ENCODE measurements at places on chromosomes 6 and 20.

GRCh38 chr20:23409800-23410199 lies 11.5 kb downstream of the NAPB start:
- no peak for DNase-seq

- peak; percentile 42 for DNase-seq
These were observed 21.3 kb upstream of the HFE start for GRCh38 chr6:26065952-26066380.

DNA sequence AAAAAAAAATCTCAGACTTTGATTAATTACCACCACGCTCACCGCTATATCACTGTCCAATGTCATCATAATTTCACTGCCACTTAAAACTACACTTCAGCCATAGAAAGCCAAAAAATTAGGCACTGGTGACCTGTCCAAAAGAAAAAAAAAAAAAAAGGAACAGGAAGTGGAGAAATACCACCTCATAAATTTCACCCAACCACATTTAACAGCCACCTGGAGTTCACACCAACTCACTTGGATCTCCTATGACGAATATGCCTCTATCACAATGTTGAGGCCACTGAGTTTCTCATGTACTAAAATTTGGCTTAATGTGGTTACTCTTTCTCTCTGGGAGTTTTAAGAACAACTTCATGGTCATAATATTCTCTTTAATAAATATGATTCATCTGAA lies 237.5 kb upstream of the RSPO3 start:
- no peak for DNase-seq

DNA sequence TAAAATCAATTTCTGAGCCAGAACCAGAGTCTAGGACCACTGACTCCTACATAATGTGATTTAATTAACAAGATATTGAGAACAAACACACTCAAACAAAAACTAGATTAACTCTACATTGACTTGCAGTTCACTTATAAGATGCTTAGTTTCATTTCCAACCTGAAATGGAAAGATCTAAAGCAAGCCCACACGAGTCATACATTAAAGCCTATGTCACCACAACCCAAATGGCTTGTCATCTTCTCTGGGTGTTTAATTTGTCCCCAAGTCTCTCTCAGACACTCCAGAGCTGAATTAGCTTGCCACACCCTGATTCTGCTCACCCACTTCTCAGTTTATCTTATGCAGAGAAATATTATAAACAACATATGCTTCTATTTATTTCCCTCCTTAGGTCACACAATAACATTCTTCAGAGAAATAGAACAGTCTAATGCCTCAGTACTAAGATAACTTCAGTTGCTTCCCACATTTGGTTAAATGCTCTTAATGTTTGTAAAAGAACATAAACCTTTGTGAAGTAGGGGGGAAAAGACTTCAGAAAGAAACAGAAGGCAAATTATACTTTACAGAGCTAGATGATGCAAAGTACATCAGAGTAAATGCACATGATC lies 8.8 kb upstream of the FBXO30 start:
- no peak for DNase-seq

- DNase-seq: no peak
These were observed 102.3 kb upstream of the MAP3K7 start for GRCh38 chr6:90689172-90689571.

DNA sequence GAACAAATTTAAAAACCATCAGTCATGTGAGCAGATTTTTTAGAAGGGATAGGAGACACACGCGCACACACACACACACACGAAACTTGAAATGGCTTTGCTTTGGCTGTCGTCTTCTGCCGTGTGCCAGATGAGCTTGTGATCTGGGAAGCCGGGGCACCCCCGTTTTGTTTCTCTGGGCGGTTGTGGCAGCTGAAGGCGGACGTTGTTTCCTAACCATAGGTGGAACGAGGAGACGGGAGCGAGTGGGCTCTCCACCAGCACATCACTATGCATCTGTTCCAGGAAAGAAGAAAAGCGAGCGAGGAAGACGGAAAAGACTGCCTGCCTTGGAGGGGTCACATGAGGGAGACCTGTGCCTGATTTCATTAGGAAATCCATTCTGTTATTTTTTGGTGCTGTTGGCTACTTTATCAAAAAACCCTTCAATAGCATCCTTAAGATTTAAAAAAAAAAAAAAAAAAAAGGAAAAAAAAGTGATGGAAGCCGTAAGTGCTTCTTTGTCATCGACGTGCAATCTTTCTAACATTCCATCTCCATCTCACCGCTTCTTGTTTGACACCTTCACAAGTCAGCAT lies 142.1 kb downstream of the DTNBP1 start:
- no peak for DNase-seq

DNA sequence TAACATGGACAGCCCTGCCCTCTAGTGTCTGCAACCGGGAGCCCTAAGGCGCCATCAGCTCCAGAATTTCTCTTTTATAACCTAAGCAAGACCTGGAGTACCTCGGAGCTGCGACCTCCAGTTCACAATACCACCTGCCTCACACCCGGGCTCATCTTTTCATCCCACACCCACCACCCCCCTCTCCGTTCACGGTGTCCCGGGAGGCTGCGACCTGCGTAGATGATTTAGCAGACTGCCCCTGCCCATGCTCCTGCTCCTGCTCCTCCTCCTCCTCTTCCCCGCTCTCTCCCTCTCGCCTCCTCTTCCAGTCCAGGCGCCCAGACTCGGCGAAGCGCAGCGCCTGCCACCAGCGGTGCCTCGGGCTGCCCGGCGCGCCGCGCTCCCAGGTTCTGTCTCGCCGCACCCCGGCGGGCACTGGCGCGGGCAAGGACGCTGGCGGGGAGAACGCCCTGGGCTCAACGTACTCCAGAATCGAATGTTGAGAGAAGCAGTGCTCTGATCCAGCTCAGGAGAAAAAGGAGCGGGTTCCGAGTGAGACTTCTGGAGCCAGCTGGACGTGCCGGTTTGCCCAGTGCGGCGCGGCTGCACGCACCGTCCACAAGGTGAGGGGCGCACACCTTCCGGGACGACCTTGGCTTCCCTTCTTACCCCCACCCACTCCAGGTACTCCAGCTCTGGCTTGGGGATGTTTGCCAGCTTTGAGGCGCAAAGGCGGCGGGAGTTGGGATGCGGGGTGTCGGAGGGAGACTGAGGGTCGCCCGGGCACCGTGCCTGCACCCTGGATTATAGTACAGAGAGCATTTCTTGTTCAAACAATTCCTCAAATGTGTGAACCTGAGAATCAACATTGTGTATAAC lies at the start of gene HTR1E:
HTR1E (plus strand) TSS at position 310 of the 861 bp plus-strand sequence. CDS start 77,807 bp downstream, outside the sequence.
- peak; percentile 8 for DNase-seq

- DNase-seq: no peak
These were observed 119.9 kb upstream of the CST7 start for GRCh38 chr20:24828992-24829648.

DNA sequence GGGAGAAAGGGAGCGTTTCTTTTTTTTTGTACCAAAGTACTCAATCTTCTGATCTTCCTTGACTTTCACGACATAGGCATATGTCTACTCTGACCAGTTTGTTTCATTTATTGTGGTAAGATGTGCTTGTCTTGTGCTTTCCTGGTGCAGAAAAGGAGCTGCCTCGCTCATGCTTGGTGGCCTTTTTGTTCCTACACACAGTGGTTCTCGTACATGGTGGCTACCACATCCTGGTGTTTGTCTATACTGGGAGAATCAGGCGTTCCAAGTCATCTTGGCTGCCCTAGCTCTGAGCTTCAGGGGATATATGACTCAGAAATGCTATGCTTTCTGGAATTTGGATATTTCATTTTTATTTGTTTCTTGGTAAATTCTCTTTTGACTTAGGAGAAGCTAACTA lies 31.8 kb downstream of the MYB start:
- no peak for DNase-seq

GRCh38 chr20:50370036-50370566 lies 140.1 kb upstream of the PTPN1 start:
- DNase-seq: no peak

- DNase-seq: no peak
These were observed 28.2 kb downstream of the MRAP2 start for GRCh38 chr6:84061613-84062398.

DNA sequence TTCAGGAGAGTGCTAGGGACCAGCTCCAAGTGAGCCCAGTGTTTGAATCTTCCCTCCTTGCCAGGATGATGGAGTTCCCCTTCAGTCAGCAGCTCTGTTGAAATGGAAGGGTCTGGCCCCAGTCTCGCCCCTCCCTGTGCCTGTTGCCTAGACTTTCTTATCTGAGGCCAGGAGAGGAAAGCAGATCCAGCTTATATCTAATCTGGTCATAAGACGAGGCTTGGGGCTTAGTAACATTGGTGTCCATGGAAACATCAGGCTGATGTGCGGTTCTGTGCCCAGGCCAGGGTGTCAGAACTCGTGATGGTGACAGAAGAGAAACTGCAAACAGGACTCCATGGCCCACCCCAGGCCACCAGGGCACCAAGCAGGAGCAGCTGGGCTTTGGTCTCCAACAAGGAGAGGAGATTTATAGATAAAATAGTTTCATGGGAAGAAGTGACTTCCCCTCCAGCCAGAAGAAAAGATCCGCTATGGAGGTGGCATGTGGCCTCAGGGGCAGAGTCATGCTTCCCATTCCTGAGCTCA lies 9.8 kb downstream of the MAS1L start:
- DNase-seq: no peak

DNA sequence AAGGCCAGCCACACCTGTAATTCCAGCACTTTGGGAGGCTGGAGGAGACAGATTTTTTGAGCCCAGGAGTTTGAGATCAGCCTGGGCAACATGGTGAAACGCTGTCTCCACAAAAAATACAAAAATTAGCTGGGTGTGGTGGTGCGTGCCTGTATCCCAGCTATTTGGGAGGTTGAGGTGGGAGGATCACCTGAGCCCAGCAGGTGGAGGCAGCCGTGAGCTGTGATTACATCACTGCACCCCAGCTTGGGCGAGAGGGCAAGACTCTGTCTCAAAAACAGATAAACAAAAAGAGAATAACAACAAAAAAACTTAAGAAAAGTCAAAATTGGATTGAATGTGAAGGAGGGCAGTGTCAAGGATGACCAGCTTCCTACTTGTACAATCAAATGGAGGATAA lies 2.9 kb downstream of the TPD52L1 start:
- no peak for DNase-seq

DNA sequence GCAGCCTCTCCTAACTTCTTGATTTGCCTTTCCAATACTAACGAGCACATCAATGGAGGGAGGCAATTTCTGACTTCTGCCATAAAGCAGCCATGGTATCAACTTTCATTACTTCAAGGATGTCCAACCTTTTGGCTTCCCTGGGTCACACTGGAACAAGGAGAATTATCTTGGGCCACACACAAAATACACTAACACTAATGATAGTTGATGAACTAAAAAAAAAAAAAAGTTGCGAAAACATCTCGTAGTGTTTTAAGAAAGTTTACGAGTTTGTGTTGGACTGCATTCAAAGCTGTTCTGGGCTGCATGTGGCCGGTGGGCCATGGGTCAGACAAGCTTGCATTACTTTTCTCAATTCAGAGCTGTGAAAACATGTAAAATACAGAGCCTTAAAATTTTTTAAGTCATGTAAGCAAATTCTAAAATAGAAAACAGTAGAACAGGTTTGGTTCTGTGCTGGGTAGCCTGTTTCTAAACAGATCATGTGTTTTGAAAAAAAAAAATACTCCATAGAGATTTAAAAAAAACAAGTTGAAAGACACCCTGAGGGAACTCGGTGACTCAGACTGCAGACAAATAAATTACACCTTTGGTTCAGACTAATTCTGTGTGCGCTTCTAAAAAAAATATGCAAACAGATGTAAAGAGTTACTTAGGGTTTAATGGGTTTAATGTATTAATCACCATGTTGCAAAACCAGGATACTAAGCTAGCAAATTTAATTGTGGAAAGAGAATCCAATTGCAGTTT lies 43.6 kb upstream of the SLC22A23 start:
- no peak for DNase-seq

DNA sequence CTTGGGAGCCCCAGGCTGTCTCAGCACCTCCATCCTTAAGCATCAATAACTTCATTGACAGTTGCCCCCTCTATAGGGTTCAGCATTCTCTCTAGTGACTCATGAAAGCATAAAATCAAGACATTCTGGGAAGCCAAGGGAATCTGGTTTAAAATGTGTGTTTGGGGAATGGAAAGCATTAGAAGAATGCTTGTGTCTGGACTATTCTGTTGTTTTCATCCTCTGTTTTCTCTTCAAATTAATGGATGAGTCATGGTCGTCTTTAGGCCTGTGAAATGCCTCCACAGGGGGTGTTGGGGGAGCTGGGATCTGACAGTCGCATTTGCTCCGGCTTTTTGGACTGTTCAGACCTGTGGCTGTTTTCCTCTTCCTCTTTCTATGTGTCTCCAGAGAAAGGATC lies 279.7 kb downstream of the CDC5L start:
- peak; percentile 96 for DNase-seq

DNA sequence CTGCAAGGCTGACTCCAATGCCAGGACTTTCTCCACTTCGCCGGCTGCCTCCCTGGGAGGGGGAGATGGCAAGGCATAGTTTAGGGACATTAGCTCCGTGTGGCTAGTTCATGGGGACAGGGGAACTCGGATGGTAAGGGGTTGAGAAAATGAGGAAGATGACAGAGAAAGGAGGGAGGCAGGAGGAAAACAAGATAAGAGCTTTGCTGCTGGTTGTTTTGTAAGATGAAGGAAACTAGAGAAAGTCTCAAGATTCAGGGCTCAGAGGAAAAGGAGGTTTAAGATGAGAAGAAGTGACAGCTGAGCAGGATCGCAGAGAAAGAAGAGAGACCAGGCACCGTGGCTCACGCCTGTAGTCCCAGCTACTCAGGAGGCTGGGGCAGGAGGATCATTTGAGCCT lies 180.9 kb upstream of the RREB1 start:
- DNase-seq: no peak

DNA sequence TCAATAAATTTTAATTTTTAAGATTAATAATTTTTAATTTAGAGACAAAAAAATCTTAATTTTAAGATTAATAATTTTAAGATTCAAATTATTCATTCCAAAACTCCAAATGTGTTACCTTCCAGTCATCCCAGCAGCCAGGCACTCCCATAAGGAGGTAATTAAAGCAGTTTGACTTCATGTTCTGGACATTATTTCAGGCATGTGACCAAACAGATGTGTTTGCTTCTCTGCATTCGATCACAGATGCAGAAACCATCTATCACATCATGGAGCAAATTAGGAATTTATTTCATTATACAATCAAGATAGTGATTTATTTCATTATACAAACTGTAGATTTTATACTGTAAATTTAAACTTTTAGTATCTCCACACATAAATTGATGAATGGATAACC lies 150.3 kb downstream of the AKAP7 start:
- DNase-seq: no peak

DNA sequence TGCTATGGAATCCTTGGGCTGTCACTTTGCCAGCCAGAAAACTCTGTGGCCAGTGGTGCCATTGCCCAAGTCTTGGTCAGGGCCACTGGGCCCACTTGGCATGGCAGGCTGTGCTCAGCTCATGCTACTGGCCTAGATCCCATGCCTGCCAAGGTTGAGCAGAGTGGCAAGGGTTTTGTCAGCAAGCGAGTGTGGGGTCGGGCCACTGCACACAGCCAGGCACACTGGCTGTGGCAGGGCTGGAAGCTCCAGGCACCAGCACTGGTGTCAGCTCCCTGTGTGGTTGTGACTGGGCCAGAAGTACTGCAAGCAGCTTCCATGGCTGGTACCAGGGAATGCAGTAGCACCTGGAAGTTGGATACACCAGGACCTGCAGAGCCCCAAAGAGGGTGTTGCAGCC lies 846.8 kb downstream of the EYS start:
- DNase-seq: no peak

All from SJCRH30 (cell line).